ENCODE measurements at places on chromosomes 11 and 22.
A peak's percentile ranks its signal among the peaks of the same experiment; 100 is the strongest.

DNA sequence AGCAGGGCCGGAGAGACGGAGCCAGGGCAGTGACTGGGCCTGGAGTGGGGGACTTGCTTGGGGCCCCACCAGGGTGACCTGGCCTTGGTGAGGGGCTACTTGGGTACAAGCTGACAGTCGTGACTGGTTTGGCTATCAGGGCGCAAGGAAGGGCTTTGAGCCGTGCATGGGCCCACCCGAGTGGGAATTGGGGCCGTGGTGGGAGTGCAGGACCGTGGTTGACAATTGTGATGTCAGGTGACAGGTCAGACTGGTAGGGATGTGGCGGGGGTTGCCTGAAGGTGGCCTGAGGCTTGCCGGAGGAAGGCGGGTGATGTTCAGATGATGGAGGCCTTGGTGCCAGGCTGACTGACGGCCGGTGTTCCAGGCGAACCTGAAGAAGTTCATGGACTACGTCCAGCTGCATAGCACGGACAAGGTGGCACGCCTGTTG, 5.6 kb downstream of the SHANK3 start:
- DNase-seq, result no peak

GRCh38 chr11:10926801-10927211, 69.0 kb upstream of the ZBED5 start:
- DNase-seq, result no peak

DNA sequence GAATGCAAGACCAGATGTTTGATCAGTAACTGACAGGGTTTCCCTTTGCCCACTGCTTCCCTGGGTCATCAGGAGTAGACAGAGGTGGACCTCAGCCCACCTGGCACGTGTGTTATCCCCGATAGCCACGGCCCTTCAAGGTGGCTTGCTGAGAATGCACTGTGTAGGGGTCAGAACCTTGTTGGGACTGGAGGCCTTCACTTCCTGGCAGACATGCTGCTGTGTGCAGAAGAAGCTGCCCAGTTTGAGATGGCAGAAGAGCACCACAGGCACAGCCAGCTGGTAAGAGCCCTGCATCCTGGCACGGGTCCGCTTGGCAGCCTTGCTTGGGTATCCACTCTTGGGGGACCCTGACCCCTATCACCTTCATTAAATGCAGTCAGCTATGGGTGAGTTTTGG, 81.8 kb downstream of the SFI1 start:
- DNase-seq, result no peak

- peak; percentile 12 for DNase-seq
Measured at GRCh38 chr11:95256321-95256779, 25.3 kb upstream of the SESN3 start.

GRCh38 chr11:32039149-32039548, 51.7 kb upstream of the RCN1 start:
- DNase-seq, result no peak

Data from CD4-positive, alpha-beta T cell treated with Interleukin-15 for 4 hours (primary cell).